ENCODE measurements at places on chromosomes 5 and 9.

- DNase-seq, result no peak
Measured at GRCh38 chr9:107927276-107927675, 437.7 kb upstream of the KLF4 start.

DNA sequence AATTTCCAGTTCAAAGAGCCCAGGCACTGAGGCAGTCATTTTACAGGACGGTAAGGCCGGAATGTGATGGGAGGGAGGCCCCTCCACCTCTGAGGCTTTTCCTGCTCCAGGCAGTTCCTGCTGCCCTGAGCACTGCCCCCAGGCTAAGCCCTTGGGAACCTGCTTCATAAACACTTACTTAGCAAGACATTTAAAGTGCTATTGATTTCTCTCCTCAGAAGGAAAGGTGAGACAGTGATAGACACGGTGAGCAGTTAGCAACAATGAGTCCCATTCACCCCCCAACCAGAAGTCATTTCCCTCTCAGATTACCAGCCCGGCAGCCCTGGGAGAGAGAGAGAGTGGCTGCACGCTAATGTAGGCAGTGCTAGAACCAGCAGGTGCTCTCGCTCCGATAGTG is 462.5 kb downstream of the SPOCK1 start:
- DNase-seq, result no peak

- DNase-seq, result no peak
Measured at GRCh38 chr5:97192580-97193354, 9.7 kb upstream of the RIOK2 start.

- DNase-seq, result no peak
Measured at GRCh38 chr5:180618829-180619562, 27.7 kb upstream of the SCGB3A1 start.

GRCh38 chr9:30774326-30774725 is 1610.1 kb upstream of the ACO1 start:
- no peak for DNase-seq

- DNase-seq, result no peak
Measured at GRCh38 chr9:31089549-31090221, 1294.8 kb upstream of the ACO1 start.

DNA sequence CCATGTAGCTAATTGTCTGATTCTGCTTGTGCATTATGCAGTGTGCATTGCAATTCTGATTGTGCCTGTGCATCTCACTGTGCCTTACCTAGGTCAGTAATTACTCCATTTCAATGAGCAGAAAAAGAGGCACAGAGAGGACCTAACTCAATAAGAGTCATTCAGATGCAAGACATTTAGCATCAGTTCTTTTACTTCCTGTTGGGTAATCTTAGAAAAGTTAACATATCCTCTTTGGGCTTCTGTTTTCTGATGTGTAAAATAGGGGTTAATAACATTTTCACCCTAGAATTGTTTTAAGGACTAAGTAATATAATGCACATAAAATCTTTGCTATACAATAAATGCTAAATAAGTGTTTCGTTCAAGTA is 7.0 kb upstream of the DCTN4 start:
- DNase-seq, result no peak

- no peak for DNase-seq
Measured at GRCh38 chr5:53073348-53073747, 36.2 kb downstream of the MOCS2 start.

DNA sequence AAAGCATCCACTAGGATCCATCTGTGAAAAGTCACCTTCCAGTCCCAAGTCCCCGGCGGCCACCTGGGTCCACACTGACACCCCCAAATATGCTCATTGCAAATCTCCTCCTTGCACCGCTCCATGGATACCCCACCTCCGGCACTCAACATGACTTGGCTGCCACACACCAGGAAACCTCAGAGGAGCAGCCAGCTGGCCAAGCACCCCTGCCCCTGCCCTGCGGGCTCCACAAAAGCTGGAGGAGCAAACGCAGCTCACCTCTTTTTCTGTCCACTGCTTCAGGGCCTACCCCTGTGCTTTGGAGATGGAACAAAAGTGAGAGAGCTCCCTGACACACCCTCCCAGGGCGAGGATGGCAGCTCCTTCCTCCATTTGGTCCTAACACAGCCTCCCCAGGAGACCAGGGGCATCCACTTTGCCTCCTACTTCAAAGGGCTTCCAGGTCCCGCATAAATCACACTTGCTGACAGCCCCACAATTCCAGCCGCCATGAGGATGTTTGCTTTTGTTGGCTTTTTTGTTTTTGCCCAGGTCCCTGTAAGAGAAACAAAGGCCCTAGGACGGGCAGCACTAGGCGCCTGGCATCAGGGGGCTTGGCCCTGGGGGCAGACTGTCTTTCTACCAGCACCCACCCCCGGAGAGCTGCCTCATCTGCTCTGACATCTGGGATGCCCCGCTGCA is 14.8 kb downstream of the ROR2 start:
- peak; percentile 33 for DNase-seq

DNA sequence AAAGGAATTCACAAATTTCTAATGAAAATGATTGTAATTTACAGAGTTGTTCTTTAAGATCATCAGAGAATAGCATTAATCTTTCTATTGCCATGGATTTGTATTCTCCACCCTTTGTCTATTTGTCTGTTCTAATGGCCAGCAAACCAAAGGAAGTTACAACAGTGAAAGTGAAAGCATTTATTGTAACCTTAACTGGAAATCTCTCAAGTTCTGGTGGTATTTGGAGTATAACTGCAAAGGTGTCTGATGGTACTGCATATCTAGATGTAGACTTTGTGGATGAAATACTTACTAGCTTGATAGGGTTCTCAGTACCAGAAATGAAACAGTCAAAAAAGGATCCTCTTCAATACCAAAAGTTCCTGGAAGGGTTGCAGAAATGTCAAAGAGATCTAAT is 21.7 kb downstream of the RMI1 start:
- no peak for DNase-seq

DNA sequence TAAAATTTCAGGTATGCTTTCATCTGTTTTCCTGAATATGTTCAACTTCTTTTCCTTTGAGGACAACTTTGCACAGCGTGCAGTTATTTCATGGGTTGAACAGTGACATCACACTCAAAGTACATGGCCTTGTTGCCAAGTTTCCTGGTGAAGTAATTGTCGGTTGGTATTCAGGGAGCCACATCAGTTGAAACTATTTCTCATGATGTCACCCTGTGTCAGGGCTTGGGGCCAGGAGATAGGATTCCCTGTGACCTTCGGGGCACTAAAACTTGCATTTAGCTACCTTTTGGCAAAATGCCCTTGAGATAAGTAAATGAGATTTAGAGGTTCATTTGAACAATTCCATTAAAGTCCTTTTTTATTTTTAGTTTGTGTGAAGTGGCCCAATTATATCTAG is 383.9 kb downstream of the SH3GL2 start:
- DNase-seq, result peak; percentile 60

DNA sequence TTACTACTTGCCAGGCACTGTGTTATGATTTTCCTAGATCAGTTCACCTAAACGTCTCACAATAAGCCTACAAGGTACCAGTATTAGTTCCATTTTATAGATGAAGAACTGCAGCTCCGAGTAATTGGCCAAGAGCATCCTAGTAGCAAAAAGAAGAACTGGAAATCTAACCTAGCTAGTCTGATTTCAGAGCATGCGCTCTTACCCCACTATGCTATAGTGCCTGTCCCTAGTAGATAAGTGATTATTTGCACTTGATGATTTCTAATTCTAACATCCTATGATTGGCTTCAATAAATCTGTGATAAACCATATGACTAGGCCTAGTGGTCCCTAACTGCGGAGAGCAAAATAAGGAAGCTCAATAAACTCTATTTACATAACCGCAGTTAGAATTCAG is 7.1 kb upstream of the PLAC8L1 start:
- no peak for DNase-seq

DNA sequence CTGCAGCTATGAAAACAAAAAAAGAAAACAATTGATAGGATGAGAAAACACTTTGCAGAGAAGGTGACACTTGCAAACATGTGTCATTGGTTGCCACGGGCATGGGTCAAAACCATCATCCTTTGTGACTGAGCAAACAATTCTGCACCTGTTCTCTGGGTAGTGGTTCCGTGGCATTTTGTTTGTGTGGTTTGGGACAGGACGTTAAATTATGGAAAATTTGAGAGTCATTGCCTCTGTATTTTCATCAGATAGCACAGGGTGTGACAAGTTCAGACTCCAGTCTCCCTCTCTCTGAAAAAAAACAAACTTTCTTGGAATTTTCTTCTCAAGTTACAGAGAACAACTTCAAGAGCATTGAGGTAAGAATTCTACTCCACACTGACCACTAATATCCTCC is 113.4 kb upstream of the HMHB1 start:
- no peak for DNase-seq

- no peak for DNase-seq
Measured at GRCh38 chr9:10268531-10269485, 344.0 kb downstream of the PTPRD start.

- DNase-seq, result no peak
Measured at GRCh38 chr9:77018058-77018968, 1.1 kb upstream of the FOXB2 start.

DNA sequence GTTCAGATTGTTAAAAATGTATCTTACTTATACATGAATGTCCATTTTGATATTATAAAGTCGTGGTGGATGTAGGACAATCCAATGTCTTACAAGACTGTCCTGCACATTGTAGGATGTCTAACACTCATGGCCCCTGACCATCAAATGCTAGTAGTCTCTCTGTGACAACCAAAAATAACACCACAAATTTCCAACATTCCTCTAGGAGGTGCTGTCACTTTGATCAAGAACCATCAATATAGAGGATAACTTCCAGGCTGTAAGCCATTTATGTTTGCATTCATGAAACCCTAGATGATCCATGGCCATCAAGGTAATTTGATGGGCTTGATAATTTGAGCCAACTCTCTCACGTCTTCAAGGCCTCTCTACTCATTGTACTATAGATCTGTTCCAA is 20.5 kb upstream of the ZFR start:
- no peak for DNase-seq

GRCh38 chr5:60492958-60493357 is 207.0 kb downstream of the DEPDC1B start:
- DNase-seq, result no peak

DNA sequence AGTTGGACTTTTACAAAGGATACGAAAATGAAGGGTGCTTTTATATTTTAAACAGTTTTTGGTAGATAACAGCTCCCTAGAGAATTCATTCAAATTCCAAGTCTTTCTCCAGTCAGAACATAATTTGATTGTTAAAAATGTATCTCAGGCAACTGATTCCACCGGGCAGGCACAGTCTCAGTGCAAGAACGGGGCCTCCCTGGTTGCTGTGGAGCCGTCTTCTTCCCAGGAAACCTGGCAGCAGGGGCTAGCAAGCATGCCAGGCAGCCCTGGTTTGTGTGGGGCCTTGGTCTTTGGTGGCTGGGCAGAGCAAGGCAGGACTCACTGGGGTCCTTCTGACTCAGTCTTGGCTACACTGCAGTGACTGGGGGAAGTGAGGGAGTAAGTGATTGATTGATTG is 143.5 kb downstream of the NXNL2 start:
- DNase-seq, result no peak

- DNase-seq, result peak; percentile 54
Measured at GRCh38 chr5:174693697-174694385, 30.5 kb upstream of the MSX2 start.
